SK-N-SH treated with all-trans-retinoic acid at 6 μM for 48 hours (cell line): ENCODE measurements at places on chromosomes 16 and 17.

GRCh38 chr17:36197387-36197703 lies 787 bp upstream of the CCL3L1 start:
- no peak for ATAC-seq

DNA sequence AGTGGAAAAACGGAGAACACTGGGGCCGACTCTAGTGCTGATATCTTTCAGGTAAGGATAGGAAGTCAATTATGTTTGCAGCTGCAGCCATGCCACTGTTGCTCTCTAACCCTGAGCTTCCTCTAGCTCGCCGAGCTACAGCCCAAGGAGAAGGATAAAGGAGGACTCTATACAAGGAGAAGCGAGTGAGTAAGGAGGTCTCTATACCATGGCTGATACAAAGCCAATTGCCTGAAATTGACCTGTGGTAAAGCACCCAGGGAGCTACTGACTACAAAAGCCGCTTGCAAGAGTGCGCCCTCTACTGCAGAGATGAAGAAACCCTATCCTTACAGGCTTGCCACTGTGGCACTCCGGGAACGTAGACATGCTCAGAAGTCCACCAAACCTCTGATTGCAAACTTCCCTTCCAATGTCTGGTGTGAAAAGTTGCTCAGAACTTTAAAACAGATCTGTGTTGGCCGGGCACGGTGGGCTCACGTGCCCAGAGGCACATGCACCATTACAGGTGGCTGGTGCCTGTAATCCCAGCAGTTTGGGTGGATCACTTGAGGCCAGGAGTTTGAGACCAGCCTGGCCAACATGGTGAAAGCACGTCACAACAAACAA lies 10.8 kb upstream of the SLC46A1 start:
- peak; percentile 97 for ATAC-seq

DNA sequence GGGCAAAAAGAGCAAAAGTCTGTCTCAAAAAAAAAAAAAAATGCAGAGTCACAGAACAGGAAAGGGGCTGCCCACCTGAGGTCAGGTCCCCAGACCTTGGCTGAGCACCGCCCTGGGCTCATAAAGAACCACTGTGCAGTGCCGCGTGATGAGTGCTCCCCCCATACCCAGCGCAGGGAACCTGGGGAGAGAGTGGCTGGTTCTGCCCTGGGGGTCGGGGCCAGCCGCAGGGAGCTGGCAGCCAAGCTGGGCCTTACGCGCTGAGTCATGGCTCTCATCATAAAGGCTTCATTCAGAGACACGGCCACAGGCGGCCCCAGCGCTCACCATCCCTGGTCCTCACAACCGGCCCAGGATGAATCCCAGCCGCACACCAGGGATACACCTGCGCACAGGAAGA lies 80.7 kb downstream of the RAB11FIP4 start:
- no peak for ATAC-seq

DNA sequence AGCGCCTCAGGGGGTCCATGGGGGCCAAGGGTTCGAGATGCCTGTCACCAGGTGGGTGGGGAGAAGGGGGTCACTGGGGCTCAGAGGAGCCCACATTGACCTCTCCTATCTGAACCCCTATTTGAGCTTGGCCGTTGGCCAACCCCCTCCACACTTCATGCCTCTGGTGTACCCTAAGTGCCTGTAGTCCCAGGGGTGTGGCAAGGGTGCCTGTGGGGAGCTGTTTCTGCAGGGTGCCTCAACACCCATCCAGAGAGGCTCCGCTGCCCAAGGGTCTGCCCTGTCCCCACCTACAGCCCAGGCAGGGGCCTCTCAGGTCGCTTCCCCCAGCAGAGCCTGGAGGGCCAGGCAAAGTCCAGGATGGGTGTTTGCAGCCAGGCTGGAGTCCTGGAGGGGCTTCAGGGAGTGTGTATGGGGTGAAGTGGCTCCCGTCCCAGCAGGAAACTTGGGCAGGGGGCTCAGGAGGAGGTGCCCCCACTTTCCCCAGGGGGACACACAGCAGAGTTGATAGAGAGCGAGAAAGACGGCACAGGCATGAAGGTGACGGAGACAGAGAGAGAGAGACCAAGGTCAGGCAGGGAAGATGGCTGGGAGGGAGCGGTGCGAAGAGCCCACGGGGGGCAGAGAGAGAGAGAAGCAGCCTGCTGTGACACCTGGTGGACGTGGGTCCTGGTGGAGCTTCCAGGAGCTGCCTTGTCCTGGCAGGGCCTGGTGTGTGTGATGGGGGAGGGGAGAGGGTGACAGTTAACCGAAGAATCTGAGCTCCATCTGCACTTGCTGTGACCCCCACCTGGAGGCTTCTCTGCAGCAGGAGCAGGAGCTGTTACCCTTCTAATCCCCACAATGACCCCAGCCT lies at the start of gene SEPTIN12:
TSS of gene SEPTIN12 (minus strand) at position 719 of the 856 bp plus-strand sequence. CDS start at position 19, 700 bp downstream.
- ATAC-seq = no peak; the same call in 2 of the 3 replicates

DNA sequence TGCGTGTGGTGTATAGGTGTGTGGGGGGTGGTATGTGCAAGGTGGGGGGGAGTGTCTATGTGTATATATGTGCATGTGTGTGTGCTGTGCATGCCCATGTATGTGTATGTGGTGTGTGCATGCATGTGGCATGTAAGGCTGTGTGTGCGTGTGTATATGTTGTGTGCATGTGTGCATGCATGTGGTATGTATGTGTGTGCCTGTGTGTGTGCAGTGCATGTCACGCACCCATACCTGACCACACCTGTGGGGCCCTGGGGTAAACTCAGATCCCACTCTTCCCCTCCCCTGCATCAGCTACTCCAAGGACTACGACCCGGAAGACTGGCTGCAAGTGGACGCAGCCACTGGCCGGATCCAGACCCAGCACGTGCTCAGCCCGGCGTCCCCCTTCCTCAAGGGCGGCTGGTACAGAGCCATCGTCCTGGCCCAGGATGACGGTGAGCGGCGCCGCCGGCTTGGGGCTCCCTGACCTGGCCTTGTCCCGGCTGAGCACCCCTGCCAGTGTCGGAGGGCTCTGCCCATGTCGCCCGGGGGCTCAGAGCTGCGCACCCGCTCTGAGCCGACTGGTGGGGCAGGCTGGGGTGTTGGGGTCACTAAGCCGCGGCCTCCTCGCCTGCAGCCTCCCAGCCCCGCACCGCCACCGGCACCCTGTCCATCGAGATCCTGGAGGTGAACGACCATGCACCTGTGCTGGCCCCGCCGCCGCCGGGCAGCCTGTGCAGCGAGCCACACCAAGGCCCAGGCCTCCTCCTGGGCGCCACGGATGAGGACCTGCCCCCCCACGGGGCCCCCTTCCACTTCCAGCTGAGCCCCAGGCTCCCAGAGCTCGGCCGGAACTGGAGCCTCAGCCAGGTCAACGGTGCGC lies 9.1 kb downstream of the SLC22A31 start:
- no peak for ATAC-seq

GRCh38 chr17:83171661-83172060 lies 92.3 kb downstream of the METRNL start:
- ATAC-seq = no peak

- peak; percentile 32 for ATAC-seq
Observed at GRCh38 chr16:88505405-88506082, 52.5 kb downstream of the ZFPM1 start.

DNA sequence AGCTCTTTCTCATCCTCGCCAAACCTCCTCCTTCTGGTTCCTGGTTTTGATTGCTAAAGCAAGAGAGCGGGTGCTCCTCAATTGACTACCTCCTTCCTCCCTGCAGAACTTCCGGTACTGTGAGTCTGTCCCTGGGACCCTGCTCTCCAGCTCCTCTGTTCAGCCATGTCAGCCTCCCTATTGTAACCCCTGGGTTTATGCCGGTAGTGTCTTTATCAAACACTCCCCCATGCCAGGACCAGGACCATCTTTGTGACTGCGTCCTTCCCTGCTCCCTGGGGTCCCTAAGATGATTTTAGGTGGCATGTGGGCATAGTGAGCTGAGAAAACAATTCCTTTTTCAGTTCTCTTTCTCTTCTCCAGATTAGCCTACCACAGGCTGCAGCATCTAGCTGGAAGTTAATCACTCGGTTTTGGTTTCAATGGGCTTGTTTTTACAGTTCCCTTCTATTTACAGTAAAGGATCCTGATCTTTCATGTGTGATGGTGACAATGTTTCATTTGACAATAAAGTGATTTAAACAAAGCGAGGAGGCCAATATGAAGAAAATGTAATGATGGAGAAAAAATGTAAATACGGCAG lies 27.7 kb upstream of the IL21R start:
- ATAC-seq = no peak

- peak; percentile 49; the same call in 2 of the 3 replicates for ATAC-seq
Observed at GRCh38 chr17:3710951-3711383, 12.7 kb upstream of the HASPIN start.

DNA sequence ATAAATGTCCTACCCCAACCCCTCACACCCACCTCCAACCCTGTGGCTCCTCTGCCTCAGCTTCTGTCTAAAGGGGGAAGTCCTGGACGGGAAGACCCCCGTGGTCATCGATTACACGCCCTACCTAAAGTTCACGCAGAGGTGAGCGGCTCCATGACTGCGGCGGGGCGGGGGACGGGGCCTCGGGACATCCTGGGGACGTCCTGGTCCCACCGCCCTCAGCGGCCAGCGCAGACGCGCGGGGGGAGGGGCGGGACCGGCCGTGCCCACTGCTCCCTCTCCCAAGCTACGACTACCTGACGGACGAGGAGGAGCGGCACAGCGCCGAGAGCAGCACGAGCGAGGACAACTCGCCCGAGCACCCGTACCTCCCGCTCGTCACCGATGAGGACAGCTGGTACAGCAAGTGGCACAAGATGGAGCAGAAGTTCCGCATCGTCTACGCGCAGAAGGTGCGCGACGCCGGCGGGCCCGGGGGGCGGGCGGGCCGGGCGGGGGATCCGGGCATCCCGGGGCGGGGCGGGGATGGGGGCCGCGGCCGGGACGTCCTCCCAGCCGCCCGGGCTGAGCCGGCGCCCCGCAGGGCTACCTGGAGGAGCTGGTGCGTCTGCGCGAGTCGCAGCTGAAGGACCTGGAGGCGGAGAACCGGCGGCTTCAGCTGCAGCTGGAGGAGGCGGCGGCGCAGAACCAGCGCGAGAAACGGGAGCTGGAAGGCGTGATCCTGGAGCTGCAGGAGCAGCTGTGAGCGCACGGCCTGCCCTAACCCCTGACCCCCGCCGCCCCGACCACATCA lies 6.7 kb downstream of the RUNDC3A start:
- no peak for ATAC-seq

GRCh38 chr17:48745381-48746275 lies 17.1 kb upstream of the HOXB13 start:
- ATAC-seq = no peak

DNA sequence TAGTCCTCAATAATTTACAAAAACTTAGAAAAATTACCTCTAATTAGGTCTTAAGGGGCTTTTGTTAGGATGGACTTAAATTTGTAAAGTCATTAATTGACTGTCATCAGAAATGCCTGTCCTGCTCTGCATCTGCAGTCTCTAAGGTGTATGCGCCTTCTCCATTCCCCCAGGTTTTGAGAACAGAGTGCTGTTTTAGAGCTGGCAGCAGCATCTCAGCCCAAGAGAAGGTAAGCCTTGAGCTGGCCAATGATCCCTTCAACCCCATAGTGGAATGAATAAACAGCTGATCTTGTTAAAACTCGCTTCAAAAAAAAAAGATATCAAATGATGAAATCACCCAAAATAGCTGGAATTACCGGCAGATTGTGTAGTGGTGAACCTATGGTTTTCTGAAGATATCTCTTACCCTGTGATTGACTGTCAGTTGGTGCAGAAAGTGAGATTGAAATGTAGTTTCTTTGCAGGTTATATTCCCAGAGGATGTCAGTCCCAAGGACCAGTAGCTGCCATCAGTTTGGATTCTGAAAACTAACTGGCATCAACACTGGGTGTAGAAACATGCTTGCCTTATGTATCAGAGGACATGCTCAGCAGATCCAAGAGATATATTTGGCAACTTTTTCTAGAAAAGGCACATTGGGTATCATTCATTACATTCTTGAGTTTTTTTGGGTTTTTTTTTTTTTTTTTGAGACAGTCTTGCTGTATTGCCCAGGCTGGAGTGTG lies 25.7 kb downstream of the TRPV2 start:
- ATAC-seq = no peak

DNA sequence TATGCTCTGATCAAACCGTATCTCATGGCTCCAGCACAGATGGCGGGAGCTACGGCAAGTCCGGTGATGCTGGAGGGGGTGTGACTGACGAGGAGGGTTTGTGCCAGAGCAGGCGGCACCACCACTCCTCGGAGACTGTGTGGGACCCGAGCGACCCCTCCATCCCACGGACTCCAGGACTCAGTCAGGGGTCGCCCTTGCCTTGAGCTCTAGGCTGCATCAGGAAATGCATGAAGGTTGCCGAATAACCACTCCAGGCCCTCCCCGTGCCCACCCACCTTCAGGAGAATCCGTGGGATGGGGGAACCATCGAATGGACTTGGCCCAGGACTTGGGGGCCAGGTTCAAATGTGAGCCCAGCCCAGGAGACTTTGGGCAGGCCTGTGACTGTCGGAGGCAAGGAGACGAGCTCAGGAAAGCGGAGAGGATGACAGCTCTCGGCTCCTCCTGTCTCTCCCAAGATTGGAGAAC lies 60.2 kb upstream of the ZNF469 start:
- no peak for ATAC-seq

GRCh38 chr16:79287424-79287917 lies 313.1 kb downstream of the MAF start:
- ATAC-seq = no peak

GRCh38 chr16:2497695-2498484 lies 15.9 kb upstream of the ATP6V0C start:
- ATAC-seq = no peak
